ENCODE measurements at places on chromosomes 6 and 20. TPM values are rescaled to one million over a fixed set of nuclear protein-coding genes. Genes with fewer than 3 reads are reported as not detected.

DNA sequence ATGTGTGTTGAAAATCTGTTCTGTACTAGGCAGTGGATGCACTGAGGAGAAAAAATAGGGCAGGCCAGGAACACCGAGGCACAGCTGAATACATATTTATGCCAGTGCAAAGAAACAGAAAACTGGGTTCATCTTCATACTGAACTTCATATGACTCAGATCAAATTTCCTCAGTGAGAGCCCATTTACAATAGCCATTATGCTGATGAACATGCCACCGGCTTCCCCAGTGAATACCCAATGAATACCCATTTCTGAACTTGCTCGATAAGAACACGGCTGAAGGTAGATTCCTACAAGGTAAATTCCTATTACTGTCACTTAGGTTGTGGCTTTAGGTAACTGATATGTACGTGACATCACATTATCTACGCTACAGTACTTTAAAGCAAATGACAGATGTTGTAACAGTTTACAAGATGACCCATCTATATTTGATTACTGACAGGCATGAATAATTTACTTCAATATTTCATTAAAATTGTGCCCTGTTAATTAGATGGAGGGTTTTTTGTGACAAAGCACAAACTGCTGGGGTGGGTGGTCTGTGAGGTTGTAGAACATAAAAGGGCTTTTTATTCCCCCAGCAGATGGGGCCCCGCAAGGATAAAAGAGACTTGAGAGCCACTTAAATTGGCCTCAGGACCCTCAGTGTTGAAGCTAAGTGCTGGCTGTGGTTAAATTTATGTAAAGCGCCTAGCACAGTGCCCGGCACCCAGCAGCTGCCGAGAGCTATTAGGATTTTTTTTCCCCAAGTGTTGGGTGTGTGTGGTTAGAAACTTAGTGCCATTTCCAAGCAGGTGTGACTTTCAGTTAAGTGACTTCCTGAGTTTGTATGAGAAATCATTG, 264.5 kb downstream of the CD83 start:
- H3K27ac ChIP-seq, result no peak overlapping the region
- H3K36me3 ChIP-seq, result no peaks in the 10 kb centered on the region
- H3K4me3 ChIP-seq, result no peak overlapping the region

DNA sequence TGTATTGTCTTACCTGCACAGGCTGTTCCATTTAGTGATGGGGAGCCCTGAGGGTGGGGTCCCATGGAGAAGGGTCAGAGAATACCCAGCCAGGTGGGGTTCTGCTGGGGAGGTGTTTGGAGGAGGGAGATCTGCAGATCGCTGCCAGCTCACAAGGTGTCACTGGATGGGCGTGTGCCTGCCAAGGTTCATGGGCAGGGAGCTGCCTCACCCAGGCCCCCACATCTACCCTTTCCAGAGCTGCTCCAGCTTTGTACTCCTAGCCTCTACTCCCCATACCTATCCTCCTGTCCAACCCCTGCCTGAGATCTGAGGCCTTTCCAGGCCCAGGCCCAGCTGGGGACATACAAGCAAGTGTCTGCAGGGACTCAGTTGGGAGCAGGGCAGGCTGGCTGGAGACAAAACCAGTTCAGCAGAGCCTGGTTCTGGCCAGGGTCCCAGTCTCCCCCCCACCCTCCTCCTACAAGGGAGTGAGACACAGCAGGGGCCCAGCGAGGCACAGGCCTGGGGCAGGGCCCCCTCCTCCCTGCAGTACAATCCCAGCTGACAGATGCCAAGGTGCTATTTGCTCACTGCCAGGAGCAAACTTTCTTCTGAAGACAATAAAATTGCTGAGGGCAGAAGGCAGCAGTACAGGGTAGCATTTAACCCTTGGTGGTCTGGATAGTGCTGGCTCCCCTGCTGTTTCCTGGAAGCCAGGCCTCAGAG, 19.7 kb downstream of the SPDEF start:
- H3K27me3 ChIP-seq, result no peaks in the 10 kb centered on the region
- peak overlapping the region; percentile 10 for H3K27ac ChIP-seq
- H3K36me3 ChIP-seq, result no peaks in the 10 kb centered on the region
- H3K4me1 ChIP-seq, result peaks cover 5% of the 10 kb centered on the region
- no peak overlapping the region for H3K4me3 ChIP-seq

GRCh38 chr6:21003780-21004541, 469.7 kb downstream of the CDKAL1 start:
- peaks cover 25% of the 10 kb centered on the region for H3K4me1 ChIP-seq
- H3K36me3 ChIP-seq, result no peaks in the 10 kb centered on the region
- H3K27me3 ChIP-seq, result no peaks in the 10 kb centered on the region
- DNase-seq, result no peak
- H3K27ac ChIP-seq, result no peak overlapping the region

DNA sequence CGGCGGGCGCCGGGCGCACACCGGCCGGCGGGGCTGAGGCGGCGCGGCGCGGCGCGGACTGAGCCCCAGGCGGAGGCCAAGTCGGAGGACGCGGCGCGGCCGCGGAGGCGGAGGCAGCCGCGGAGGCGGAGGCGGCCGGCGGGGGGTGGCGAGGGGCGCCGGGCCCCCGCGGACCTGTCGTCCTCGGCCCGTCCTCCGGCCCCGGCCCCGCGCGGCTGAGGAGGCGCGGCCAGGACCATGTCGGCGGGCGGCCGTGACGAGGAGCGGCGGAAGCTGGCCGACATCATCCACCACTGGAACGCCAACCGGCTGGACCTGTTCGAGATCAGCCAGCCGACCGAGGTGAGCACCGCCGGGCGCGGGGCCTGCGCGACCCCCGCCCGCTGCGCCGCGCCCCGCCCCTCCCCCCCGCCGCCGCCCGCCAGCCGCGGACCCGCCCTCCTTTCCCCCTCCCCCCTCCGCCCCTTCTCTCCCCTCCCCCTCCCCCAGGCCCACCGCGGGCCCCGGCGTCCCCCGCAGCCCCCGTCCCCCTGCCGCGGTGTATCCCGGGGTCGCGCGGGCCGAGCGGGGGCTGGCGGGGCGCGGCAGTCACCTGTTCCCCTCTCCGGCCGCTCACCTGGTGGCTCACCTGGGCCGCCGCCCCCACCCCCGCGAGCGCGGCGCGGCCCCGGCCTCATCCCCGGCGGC, at the start of gene AFDN:
Gene AFDN, plus strand, starts transcription at position 16 of the 687 bp plus-strand sequence. Its CDS starts 222 bp downstream, at position 238.
- no peaks in the 10 kb centered on the region for H3K27me3 ChIP-seq
- no peak for DNase-seq
- H3K4me1 ChIP-seq, result peaks cover 32% of the 10 kb centered on the region
- peak within 1 kb of the TSS; percentile 82 for H3K4me3 ChIP-seq
- no peaks in the 10 kb centered on the region for H3K36me3 ChIP-seq
- H3K27ac ChIP-seq, result peak within 1 kb of the TSS; percentile 77

- H3K27ac ChIP-seq, result no peak overlapping the region
- H3K27me3 ChIP-seq, result no peaks in the 10 kb centered on the region
- no peaks in the 10 kb centered on the region for H3K36me3 ChIP-seq
- no peak for DNase-seq
- no peak overlapping the region for H3K4me3 ChIP-seq
These were observed 371.9 kb upstream of the CHD6 start for GRCh38 chr20:41989935-41990635.

DNA sequence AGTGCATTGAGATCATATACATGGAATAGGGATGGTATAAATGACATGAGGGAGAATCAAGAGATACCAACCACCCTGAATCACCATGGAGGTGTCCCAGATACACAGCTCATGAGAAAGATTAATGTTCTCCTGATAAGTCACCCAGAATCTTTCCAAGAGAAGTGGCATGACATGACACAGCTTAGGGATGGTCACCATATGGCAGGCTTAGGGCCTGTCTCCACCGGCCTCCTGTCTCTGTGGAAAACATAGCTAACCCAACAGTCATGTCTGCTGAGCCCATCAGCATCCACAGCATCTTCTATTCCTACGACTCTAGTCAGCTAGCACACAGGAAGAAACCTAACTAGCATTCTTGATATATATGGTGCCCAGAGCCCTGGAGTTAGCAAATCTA, 133.3 kb downstream of the IPCEF1 start:
- DNase-seq, result no peak
- no peaks in the 10 kb centered on the region for H3K36me3 ChIP-seq
- no peaks in the 10 kb centered on the region for H3K4me1 ChIP-seq
- H3K27ac ChIP-seq, result no peak overlapping the region
- no peak overlapping the region for H3K4me3 ChIP-seq
- no peaks in the 10 kb centered on the region for H3K27me3 ChIP-seq

GRCh38 chr6:80940976-80941375, 811.5 kb downstream of the TENT5A start:
- H3K36me3 ChIP-seq, result no peaks in the 10 kb centered on the region
- H3K4me3 ChIP-seq, result no peak overlapping the region
- DNase-seq, result no peak
- no peaks in the 10 kb centered on the region for H3K4me1 ChIP-seq
- no peak overlapping the region for H3K27ac ChIP-seq

- H3K4me1 ChIP-seq, result no peaks in the 10 kb centered on the region
- H3K27me3 ChIP-seq, result no peaks in the 10 kb centered on the region
- H3K4me3 ChIP-seq, result no peak overlapping the region
- no peaks in the 10 kb centered on the region for H3K36me3 ChIP-seq
- no peak overlapping the region for H3K27ac ChIP-seq
These were observed 129.8 kb upstream of the SMLR1 start for GRCh38 chr6:130697271-130697994.

GRCh38 chr6:44854712-44855443, 467.4 kb downstream of the CDC5L start:
- H3K4me1 ChIP-seq, result no peaks in the 10 kb centered on the region
- no peak overlapping the region for H3K4me3 ChIP-seq
- H3K36me3 ChIP-seq, result no peaks in the 10 kb centered on the region
- DNase-seq, result no peak
- H3K27me3 ChIP-seq, result no peaks in the 10 kb centered on the region
- no peak overlapping the region for H3K27ac ChIP-seq

- H3K27ac ChIP-seq, result no peak overlapping the region
- H3K4me1 ChIP-seq, result no peaks in the 10 kb centered on the region
- DNase-seq, result no peak
- H3K27me3 ChIP-seq, result no peaks in the 10 kb centered on the region
- no peaks in the 10 kb centered on the region for H3K36me3 ChIP-seq
These were observed 503.6 kb downstream of the PTPRT start for GRCh38 chr20:42686057-42686456.

DNA sequence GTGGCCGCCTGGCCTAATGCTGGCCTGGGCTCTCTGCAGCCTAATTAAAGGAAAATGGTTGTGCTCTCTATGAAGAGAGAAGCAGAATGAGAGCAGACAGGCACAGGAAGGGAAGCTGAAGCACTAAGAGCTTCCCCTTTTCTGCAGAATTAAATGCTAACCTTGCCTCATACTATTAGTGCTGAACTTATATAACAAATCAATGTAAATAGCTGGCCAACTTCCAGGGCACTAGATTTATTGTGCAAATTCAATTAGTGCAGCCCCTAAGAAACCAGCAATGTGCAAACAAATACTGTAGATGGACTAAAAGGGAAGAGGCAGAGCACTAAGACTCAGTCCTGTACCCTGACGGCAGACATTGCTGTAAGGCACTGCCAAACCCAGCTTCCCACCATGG, 36.1 kb upstream of the INSM1 start:
- no peak overlapping the region for H3K27ac ChIP-seq
- DNase-seq, result no peak
- H3K4me1 ChIP-seq, result no peaks in the 10 kb centered on the region
- no peaks in the 10 kb centered on the region for H3K27me3 ChIP-seq
- H3K36me3 ChIP-seq, result no peaks in the 10 kb centered on the region

GRCh38 chr6:27312146-27312949, at the start of gene POM121L2:
Gene POM121L2 (minus strand): TSS chr6:27312273. CDS start chr6:27312170, 103 bp downstream.
- no peak for DNase-seq
- H3K27ac ChIP-seq, result no peak within 1 kb of the TSS
- H3K27me3 ChIP-seq, result peaks cover 64% of the 10 kb centered on the region
- peaks cover 7% of the 10 kb centered on the region for H3K4me1 ChIP-seq
- no peaks in the 10 kb centered on the region for H3K36me3 ChIP-seq

DNA sequence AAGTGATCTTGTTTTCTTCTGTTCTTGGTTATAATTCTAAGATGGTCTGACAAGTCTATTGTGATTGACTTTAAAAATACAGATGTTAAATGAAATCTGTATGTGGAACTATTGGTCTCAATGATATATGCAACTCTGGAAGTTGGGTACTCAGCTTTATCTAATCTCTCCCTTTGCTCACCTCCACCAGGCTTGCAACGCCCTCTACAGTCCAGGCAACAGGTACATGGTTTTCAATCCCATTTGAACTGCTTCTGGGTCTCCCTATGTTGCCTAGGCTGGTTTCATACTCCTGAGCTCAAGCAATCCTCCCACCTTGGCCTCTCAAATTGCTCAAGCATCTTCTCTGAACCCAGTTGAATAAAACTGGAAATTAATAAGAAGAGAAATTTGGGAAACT, 25.6 kb upstream of the HLA-DQB1 start:
- no peaks in the 10 kb centered on the region for H3K36me3 ChIP-seq
- H3K4me1 ChIP-seq, result no peaks in the 10 kb centered on the region
- H3K4me3 ChIP-seq, result no peak overlapping the region
- peaks cover 27% of the 10 kb centered on the region for H3K27me3 ChIP-seq
- H3K27ac ChIP-seq, result no peak overlapping the region

Gene VSTM2L
- not detected for total RNA-seq

Gene SNAP91
- not detected for total RNA-seq

Gene MICA
- total RNA-seq, result 15.7 TPM

Gene EYA2
- 2.3 TPM for total RNA-seq

Gene DEFB124
- total RNA-seq, result not detected

Gene SLC22A7
- not detected for total RNA-seq

Gene CNR1
- 6.5 TPM for total RNA-seq

Gene CCN6
- total RNA-seq, result 7.6 TPM

Gene CLPSL1
- total RNA-seq, result not detected

Gene SENP6
- 68.9 TPM for total RNA-seq

All from suprapubic skin (tissue), 4 donors.